ENCODE measurements at places on chromosomes 12 and 14.

DNA sequence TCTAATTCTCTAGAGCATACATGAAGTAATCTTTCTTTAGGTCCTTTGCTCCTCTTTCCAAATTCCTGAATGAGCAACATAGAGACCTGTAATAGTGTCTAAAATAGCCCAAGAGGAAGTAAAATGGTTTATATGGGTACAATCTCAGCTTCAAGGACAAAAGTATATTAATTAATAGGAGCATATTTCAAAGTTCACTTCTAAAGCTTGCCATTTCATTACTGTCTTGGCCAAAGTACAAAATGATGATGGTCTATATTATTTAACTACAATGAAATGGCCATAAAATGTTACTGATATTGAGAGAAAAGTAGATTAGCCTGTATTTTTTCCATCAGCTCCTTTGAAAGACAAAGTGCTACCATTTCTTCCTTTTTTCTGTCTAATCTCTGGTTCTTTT is 410.4 kb upstream of the NOVA1 start:
- no peak for DNase-seq

DNA sequence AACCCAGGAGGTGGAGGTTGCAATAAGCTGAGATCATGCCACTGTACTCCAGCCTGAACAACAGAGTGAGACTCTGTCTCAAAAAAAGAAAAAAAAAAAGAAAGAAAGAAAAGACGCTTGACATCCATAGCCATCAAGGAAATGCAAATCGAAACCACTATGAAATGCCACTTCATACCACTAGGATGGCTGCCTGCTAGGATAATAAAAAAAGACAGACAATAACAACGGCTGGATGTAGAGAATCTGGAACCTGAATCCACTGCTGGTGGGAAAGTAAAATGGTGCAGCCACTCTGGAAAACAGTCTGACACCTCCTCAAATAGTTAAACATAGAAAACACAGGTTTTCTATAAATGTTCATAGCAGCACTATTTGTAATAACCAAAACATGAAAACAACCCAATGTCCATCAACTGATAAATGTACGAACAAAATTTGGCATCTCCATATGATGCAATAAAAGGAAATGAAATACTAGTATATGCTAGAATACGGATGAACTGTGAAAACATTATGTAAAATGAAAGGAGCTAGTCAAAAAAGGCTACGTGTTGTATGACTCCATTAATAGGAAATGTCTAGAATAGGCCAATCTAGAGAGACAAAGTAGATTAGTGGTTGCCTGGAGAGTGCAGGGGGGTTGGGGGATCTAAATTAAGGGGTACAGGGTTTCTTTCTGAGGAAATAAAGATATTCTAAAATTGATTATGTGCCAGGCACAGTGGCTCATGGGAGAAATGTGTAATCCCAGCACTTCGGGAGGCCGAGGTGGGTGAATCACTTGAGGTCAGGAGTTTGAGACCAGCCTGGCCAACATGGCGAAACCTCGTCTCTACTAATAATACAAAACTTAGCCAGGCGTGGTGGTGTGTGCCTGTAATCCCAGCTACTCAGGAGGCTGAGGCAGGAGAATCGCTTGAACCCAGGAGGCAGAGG is 9.7 kb downstream of the WSB2 start:
- no peak for DNase-seq

DNA sequence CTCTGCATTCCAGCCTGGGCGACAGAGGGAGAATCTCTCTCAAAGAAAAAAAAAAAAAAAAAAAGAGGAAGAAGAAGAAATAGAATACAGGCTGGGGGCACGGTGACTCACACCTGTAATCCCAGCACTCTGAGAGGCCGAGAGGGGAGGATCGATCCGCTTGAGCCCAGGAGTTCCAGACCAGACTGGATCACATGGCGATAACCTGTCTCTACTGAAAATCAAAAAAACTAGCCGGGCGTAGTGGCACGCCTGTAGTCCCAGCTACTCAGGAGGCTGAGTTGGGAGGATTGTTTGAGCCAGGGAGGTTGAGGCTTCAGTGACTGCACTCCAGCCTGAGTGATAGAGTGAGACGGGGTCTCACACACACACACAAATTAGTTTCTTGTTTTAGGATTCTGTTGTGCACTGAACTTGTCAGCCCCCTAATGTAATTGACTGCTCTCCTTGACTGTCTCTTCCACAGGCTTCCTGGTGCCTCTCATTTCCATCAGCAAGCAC is 963 bp upstream of the TINF2 start:
- DNase-seq = no peak

DNA sequence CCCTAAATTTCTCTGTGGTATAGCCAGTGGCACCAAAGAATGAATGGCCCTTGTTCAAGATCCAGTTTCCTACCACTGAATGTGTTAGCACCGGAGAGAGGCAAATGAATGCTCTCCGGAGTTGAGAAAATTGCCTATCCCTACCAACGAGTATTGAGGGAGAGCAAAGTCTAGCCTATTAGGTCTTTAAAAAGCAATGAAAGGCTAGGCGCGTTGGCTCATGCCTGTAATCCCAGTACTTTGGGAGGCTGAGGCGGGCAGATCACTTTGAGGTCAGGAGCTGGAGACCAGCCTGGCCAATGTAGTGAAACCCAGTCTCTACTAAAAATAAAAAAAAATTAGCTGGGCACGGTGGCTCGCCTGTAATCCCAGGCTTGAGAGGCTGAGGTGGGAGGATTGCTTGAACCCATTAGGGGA is 898 bp upstream of the RAB15 start:
- no peak for DNase-seq

DNA sequence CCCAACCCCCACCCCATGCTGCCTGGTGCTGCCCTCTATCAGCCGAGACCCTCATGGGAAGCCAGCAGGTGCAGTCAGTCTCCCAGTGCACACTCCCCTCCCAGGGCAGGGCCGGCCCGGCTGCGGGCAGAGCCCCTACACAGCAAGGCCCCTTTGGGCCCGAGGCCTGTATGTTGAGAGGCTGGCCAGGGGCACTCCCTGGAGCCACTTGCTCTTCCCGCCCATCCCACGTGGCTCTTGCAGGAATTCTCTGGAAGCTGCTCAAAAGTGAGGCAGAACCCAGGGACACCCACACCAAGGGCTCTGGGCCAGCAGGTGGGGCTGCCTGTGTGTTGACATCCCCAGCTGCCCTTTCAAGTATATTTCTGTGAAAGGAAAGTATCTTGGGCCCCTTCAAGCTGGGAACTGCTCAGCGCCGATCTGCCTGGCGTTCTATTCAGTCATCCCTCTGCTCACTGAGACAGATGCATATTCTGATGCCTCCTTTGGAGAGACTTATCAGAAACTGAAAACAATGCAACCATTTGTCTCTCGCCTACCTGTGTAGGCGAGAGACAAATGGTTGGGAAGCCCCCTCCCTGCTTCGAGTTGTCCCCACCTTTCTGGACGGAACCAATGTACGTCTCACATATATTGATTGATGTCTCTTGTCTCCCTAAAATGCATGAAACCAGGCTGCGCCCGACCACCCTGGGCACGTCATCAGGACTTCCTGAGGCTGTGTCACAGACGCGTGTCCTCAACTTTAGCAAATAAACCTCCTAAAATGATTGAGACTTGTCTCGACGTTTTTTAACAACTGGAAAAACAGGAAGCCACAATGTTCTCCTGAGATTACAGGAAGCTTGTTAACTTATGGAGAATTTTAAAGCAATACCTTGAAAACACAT is 6.0 kb downstream of the GPR132 start:
- no peak for DNase-seq

- DNase-seq = no peak
These were observed 78.0 kb downstream of the ARL6IP4 start for GRCh38 chr12:123058481-123058880.

GRCh38 chr12:110853836-110854235 is 7.0 kb downstream of the CCDC63 start:
- no peak for DNase-seq

- DNase-seq = no peak
These were observed 21.7 kb downstream of the ERH start for GRCh38 chr14:69376439-69376838.

GRCh38 chr14:72318648-72319047 is 386.4 kb downstream of the RGS6 start:
- no peak for DNase-seq

- DNase-seq = no peak
These were observed 6.5 kb downstream of the AK7 start for GRCh38 chr14:96398432-96398831.

DNA sequence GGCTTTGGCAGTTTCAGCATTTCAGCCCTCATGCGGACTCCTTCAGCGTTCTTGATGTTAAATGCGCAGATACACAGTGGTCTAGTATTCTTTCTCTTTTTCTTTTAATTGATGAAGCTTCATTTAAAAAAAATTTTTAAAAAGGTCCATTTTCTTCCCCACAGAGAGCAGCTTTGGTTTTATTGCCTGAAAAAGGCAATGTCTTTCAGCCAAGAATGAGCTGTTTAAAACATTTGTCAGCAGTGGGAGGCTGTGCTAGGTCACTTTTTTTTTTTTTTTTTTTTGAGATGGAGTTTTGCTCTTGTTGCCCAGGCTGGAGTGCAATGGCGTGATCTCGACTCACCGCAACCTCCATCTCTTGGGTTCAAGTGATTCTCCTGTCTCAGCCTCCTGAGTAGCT is 13.5 kb downstream of the KMT5A start:
- DNase-seq = no peak

DNA sequence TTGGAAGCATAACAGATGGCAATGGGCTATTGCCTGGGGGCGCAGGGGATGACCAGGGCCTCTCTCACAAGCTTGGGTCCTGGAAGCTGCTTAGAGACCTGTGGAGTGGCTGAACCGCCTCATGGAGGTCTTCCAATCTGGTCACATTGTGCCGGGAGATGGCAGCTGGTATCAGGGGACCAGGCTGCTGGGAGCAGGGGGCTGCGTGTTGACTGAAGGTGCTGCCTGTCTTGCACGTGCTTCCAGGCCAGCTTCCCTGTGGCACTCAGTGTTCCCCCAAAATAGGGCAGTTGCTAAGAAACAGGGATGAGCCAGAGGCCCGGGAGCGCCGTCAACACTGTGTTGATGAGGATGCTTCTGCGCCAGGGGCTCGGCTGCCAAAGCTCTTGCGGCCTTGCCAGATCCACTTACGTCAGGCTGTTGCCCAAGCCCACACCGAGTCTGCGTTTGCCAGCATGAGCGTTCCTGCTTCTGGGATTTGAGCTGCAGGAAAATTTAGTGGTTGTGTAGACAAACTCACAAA is 39.8 kb downstream of the ELK3 start:
- no peak for DNase-seq

All from stimulated activated CD8-positive, alpha-beta memory T cell treated with anti-CD3 and anti-CD28 coated beads, Interleukin-15, amount 100 ng/mL, for 1 hour (primary cell).